Ovary (tissue), 10 donors: ENCODE measurements at places on chromosomes 1 and 21. TPM values are rescaled to one million over a fixed set of nuclear protein-coding genes. Genes with fewer than 3 reads are reported as not detected.

DNA sequence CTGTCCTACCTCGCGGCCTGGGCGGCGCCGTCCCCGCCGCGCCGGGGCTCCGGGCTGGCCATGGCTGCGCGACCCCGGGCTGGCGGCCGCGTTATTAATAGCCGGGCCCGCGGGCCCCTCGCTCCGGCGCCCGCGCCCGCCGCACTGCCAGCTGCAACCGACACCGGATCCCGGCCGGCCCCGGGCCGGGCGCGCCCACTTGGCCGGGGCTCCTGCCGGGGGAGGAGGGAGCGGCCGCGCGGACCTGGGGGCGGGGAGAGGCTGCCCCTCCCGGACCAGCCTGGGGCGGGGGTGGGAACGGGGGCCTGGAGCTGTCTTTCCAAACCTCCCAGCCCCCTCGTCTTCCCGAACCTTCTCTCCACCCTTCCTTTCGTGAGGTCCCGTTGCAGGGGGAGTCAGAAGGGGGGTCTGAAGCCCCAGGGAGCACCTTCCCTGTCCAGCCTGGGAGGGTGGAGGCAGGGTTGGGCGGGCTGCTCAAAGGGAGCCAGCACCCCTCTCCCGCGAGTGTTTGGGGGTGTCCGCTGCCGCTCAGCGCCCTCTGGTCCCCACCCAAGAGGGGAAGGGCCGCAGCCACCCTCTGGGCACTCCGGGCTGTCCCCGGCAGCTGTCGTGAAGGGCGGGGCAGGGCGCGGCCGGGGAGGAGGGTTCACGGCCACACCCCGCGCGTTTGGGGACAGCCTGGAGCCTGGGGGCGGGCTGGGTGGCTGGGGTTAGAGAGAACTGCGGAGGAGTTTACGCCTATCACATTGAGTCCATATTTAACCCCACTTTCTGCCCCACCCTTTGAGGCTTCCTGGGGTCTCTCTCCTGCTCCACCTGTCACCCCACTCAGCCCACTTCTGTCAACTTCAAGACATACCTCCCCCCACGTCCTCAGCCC is at the start of gene SYNC:
Gene SYNC (minus strand): TSS at position 172 of the 880 bp plus-strand sequence. CDS start 110 bp downstream, at position 62.
- peak; percentile 77 for DNase-seq
- peak within 1 kb of the TSS; percentile 39 for H3K4me3 ChIP-seq
- H3K27me3 ChIP-seq, result no peaks in the 10 kb centered on the region
- peak within 1 kb of the TSS; percentile 86 for H3K27ac ChIP-seq
- no peaks in the 10 kb centered on the region for H3K36me3 ChIP-seq

- H3K36me3 ChIP-seq, result no peaks in the 10 kb centered on the region
- no peak for DNase-seq
- no peaks in the 10 kb centered on the region for H3K4me1 ChIP-seq
Measured at GRCh38 chr1:239854922-239855321, 236.8 kb upstream of the FMN2 start.

- H3K4me3 ChIP-seq, result no peak overlapping the region
- no peak for DNase-seq
- no peaks in the 10 kb centered on the region for H3K27me3 ChIP-seq
- H3K27ac ChIP-seq, result no peak overlapping the region
- H3K36me3 ChIP-seq, result no peaks in the 10 kb centered on the region
Measured at GRCh38 chr21:29953072-29953471, 13.3 kb upstream of the GRIK1 start.

Gene TLCD4
- 4.4 TPM for total RNA-seq

Gene ZNF683
- total RNA-seq, result 0.28 TPM

Gene MCOLN3
- 5.0 TPM for total RNA-seq

GRCh38 chr1:109969146-109969829 is 15.3 kb upstream of the AHCYL1 start:
- no peak for DNase-seq
- no peaks in the 10 kb centered on the region for H3K36me3 ChIP-seq
- no peak overlapping the region for H3K4me3 ChIP-seq
- no peaks in the 10 kb centered on the region for H3K27me3 ChIP-seq
